ENCODE measurements at places on chromosomes 13 and 19.

GRCh38 chr13:107057028-107057631, 489.2 kb upstream of the ARGLU1 start:
- no peak for DNase-seq

- DNase-seq: no peak
Observed at GRCh38 chr13:30346153-30346788, 38.9 kb upstream of the KATNAL1 start.

DNA sequence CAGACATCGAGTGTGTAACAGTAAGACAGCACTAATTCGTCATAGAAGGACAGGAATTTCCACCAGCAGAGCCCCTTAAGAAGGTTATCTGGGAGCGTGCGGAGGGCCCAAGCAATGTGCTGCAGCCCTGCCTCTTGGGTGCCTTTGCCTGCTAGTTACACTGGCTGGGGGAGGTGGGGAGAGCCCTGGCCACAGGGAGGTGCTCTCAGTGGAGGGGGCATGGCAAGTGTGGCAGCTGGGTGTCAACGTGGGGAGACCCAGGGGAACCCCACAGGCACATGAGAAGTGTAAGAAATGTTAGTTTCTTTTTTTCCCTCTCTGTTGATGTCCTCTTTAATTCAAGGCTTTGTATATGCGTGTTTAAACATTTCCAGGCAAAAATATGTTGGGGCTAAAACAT, 50.9 kb upstream of the TMTC4 start:
- DNase-seq: no peak

- no peak for DNase-seq
Observed at GRCh38 chr13:47175172-47175866, 278.5 kb upstream of the HTR2A start.

DNA sequence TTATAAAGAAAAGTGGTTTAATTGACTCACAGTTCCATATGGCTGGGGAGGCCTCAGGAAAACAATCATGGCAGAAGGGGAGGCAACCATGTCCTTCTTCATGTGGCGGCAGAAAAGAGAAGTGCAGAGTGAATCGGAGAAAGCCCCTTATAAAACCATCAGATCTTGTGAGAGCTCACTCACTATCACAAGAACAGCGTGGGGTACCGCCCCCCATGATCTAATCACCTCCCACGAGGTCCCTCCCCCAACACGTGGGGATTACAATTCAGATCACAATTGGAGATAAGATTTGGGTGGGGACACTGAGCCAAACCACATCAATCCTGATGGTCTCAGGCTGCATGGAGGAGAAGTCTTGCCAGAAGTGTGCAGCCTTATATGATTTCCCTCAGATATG, 26.0 kb downstream of the TM9SF2 start:
- no peak for DNase-seq

DNA sequence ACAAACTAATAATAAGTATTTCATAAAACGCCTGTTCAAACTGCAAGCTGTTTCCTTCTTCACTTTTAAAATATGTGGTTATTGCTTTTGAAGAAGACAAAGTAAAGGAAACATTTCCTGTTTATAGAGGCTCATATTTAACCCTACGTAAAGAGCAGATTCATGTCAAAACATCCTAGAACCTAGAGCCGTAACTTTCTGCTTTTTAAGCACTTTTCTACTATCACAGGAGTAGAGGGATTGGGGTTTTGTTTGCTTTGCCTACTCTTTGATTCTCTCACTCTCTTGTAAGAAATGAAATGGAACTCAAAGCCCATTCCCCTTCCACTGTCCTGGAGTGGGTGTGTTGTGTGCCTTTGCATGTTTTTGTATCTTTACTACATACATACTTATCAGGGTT, 54.0 kb upstream of the GPR183 start:
- no peak for DNase-seq

GRCh38 chr19:50416034-50416977, 2.4 kb upstream of the SPIB start:
- DNase-seq: peak; percentile 17

GRCh38 chr19:55091126-55091910, 15.6 kb downstream of the EPS8L1 start:
- no peak for DNase-seq

- DNase-seq: peak; percentile 91
Observed at GRCh38 chr19:13051557-13052165, 51.0 kb downstream of the LYL1 start.

- no peak for DNase-seq
Observed at GRCh38 chr13:111621164-111621563, 300.7 kb downstream of the TEX29 start.

- no peak for DNase-seq
Observed at GRCh38 chr13:112779856-112780604, 90.2 kb downstream of the ATP11A start.

GRCh38 chr19:44740351-44740824, 8.1 kb upstream of the BCL3 start:
- no peak for DNase-seq

DNA sequence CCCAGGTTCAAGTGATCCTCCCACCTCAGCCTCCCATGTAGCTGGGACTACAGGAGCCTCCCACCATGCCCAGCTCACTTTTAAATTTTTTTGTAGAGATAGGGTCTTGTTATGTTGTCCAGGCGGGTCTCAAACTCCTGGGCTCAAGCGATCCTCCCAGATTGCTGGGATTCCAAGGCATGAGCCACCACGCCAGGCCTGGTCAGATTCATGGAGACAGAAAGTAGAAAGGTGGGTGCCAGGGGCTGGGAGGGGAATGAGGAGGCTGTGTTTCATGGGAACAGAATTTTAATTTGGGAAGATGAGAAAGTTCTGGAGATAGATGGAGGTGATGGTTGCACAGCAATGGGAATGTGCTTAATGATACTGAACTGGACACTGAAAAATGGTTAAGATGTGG, 22.3 kb downstream of the ARHGEF18 start:
- no peak for DNase-seq

DNA sequence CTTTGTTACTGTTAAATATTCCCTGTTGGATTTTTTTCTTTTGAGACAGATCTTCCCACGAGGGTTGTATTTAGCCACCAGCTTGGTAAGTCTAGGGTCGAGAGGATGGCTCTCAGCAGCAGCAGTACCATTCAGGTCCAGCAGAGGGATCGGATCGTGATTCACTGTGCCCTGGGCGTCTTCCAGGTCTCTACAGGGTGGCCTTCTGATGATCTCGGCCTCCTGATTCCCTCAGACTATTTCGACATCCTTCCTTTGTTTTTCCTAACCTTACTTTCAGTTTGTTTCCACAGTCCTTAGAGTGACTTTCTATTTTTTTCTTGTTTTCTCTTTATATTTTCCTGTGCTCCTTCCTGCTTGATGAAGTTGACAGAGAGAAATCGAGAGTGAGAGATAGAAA, 1436.9 kb downstream of the UQCRFS1 start:
- DNase-seq: no peak

DNA sequence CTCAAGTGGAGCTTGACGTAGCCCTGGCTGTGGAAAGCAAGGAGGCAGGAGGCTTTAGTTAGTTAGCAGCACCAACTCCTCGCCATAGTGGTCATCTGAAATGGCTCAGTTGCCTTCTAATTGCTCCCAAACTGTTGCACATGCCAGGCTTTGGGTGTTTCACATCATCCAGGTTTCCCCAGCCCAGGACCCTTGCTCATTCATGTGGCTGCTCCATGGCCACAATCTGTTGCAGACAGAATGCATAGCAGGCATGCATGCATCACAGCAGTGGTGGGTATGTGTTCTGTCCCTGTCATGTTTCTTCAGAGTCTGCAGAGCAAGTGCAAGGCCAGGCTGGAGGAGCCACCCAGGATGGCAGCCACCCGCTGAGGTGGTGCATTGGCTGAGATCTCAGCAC, 407.6 kb downstream of the TSHZ3 start:
- no peak for DNase-seq

Measured in eye (tissue), 1 donor.